ENCODE measurements at places on chromosomes 11 and 22. TPM values are rescaled to one million over a fixed set of nuclear protein-coding genes. Genes with fewer than 3 reads are reported as not detected.

DNA sequence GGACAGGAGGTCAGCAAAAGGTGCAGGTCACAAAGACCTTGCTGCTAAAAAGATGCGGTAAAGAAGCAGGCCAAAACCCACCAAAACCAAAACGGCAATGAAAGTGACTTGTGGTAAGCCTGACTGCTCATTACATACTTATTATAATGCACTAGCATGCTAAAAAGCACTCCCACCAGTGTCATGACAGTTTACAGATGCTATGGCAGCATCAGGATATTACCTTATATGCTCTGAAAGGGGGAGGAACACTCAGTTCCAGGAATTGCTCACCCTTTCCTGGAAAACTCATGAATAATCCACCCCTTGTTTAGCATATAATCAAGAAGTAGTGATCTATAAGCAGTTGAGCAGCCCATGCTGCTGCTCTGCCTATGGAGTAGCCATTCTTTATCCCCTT is 45.2 kb upstream of the SLC5A12 start:
- ATAC-seq, result no peak

The VWA5A gene
- total RNA-seq, result 13.4 TPM

DNA sequence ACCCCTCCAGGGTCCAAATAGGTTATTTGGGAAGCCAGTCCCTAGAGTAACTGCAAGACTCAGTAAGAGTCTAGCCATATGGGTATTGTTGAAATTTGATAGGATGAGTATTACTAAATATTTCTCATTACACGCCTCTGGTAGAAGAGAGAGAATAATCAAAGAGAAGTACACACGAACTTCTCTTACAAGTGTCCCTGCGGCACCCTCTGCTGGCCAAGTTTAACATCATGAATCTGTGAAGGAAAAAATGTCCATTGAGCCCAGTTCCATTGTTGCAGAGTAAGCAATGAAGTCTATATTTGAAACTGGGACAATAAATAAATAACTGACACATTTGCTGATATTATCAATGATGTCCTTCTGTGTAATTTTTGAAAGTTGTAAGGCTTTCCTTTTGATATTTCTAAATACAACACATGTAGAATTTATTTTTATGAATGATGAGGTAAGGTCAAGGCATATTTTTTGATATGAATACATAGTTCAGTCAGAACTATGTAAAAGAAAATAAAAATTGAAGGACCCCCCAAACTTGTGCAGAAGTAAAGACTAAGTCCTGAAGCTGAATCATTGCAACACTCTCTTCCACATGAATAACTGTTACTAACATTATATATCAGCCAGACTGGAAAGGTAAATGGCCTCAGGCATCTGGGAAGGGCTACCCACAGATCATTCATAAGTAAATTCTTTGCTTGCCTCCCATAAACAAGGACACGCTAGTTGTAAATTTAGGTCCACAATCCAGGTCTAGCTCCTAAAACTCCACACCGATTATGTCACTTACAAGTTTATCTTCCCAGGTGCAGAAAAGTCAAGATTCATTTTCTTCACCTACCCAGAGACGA is 10.0 kb downstream of the OR51L1 start:
- no peak for ATAC-seq

- ATAC-seq, result no peak
Observed at GRCh38 chr11:69475141-69475865, 6.2 kb upstream of the LINC01488 start.

- no peak for ATAC-seq
Observed at GRCh38 chr11:45806937-45807791, 2.2 kb downstream of the SLC35C1 start.
